BE2C (cell line): ENCODE measurements at places on chromosomes 12 and 14.

DNA sequence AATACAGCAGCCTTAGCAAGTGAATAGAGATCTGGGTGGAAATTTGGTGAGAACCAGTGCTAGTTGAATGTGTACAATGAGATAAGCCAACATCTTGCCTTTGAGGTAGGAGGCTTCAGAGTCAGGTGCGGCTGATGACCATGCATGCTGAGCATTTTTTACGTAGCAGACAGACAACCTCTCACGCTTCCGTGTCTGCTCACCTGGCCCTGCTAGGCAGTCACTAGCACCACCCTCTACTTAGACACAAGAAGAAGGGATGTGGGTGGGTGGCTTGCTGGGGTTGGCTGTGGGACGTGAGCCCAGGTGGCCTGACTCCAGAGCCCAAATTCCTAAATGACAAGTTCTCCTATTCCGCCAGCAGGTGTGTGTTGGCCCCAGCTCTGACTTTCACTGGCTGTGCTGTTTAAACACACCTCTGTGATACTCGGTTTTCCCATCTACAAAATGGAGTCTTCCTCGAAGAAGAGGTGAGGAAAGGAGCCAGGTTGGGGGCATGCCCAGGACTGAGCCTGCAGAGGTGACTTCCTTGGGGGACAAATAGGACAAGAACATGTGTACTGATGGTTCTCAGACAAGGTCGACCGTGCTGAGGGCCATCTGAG is 57.8 kb upstream of the BCL11B start:
- no peak for DNase-seq

- peak; percentile 69 for DNase-seq
These were observed at the start of gene RIMKLB for GRCh38 chr12:8697476-8698131. RIMKLB (plus strand) TSS chr12:8697991; CDS start chr12:8713867, 15,876 bp downstream.

DNA sequence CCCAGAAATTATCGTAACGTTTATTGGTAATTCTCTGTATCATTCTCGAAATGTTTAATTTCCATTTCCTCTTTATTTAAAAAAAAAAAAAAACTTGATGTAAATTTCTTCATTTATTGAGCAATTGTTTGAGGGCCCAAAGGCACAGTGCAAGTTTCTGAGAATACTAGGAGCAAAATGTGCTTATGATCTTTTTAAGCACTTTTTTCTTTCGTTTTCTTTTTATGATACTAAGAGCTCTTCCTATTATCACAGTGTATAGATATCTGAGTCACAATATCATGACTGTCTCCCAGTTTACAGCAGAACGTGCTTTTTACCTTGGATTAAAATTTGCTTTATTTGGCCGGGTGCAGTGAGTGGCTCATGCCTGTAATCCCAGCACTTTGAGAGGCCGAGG is 5.6 kb downstream of the ATP2A2 start:
- no peak for DNase-seq

DNA sequence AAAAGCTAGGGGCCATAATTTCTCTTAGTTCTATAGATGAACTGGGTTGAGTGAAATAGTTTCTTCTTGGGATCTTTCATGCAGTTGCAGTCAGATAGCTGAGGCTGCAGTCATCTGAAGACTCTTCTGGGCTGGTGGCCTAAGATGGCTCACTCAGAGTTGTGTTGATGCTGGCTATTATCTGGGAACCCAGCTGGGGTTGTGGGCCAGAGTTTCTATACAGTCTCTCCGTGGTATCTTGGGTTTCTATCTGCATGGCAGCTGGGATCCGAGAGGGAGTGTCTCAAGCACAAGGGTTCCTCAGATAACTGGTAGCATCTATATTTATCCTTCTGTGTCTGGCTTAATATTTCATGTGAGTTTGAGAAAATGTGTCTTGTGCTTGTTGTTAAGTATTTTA is 21.1 kb downstream of the AVPR1A start:
- DNase-seq: no peak

GRCh38 chr14:50697659-50698290 is 29.7 kb upstream of the SAV1 start:
- DNase-seq: no peak

DNA sequence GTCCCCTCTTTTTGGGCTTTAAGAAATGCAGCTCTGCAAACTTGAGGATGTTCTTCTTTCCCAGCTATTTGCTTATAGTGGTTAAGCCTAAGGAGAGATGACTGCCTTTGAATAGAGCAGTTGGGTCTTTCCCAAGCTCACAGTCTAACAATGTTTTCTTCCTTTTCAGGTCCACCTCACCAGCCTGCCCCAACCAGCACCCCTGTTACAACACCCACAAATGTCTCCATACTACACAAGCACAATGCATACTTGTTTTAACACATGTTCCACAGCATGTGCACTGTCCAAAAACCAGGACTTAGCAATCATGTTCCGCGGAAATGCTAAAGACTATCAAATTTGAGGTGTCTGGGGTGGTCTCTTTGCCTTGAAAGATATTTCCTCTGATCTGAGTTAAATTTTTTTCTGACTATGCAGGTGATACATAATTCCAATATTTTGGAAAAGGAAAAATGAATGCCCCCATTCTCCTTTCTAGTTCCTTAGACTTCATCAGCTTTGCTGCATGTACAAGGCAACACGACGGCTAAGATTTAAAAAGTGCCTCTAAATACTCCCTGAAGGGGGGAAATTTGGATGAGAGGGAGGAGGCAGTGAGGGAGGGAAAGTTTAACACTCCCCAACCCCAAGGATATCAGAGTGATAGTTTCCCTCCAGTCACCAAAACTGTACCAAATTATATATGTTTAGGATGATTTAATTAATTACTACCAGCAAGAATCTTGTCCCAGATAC is 6.6 kb upstream of the HOXC13 start:
- DNase-seq: no peak

- no peak for DNase-seq
These were observed 231.2 kb downstream of the CHST11 start for GRCh38 chr12:104687823-104688573.

- no peak for DNase-seq
These were observed 381.6 kb downstream of the DPF3 start for GRCh38 chr14:72512281-72512680.

- peak; percentile 22 for DNase-seq
These were observed 44.4 kb downstream of the GIT2 start for GRCh38 chr12:109951751-109952150.

GRCh38 chr12:64256166-64256800 is 34.2 kb upstream of the KICS2 start:
- DNase-seq: no peak

DNA sequence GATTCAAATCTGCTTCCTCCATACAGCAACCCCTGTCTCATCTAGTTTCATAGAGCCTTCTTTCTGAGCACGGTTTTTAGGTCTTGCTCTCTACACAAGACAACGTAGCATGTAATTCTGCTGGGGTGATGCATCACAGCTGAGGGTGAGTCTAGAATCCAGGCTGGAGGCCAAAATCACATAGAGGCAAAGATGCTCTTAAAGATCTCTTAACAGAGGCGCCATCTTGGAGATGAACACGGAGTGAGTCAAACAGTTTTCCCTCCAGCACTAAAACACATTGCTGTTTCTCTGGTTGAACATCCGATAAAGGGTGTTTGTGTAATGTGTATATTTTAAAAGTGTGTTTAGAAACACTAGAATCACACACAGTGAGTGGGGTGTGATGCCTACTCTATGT is 78.9 kb downstream of the NOS1 start:
- no peak for DNase-seq

DNA sequence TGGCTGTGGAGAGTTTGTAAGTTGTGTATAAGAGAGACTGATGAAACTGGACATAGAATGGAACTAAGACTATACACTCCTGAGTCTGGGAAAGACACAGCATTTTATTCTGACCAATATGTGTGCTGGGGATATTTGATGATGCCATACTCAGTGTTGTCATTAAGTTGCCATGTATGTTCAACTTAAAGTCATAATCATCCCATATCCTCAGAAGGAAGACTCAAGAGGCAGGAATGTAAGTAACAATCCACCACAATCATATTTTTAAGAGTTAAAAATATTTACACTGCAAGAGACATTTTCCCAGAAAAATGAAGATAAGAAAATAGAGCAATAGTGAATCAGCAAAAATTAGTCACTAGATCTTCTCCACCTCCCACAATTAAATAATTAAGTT is 120.1 kb downstream of the MDGA2 start:
- no peak for DNase-seq

DNA sequence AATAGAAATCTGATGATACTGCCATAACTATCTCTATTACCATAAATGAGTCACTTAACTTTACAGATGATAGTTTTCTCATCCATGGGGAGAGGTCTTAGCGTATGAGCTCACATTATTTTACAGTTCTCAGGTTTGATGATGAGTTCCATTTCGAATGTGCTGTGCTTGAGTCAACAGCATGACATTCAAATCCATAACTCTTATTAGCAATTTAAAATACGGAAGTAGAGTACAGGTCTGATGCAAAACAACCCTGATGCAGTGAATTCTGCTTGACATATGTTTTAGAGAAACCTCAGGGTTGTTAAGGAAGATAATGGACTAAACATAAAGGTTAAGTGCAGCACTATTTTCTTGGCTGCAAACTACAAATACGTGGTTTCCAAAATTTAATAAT is 30.0 kb downstream of the C14orf39 start:
- no peak for DNase-seq

DNA sequence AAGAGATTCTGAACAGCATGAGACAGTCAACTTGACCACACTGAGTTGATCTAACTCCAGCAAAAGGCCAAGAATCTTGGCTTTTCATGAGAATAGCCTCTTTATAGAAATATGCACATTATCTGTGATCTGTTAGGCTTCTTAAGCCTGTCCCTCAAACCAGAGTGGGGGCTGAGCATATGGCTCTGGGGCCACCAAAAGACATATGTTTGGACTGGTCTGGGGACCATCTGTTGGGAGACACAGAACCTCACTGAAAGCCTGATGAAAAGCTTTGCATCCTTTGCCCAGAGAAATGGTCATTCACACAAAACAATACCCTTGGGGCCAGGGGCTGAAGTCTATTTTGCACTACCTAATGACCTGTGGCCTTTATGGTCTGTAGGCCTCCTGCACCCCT is 165.3 kb upstream of the PRMT8 start:
- no peak for DNase-seq

GRCh38 chr12:12718853-12719252 is 1.7 kb downstream of the CDKN1B start:
- peak; percentile 24 for DNase-seq

- no peak for DNase-seq
These were observed 102.6 kb upstream of the MED13L start for GRCh38 chr12:116380108-116380507.

- no peak for DNase-seq
These were observed 1.9 kb downstream of the TMEM263 start for GRCh38 chr12:106957583-106957982.

DNA sequence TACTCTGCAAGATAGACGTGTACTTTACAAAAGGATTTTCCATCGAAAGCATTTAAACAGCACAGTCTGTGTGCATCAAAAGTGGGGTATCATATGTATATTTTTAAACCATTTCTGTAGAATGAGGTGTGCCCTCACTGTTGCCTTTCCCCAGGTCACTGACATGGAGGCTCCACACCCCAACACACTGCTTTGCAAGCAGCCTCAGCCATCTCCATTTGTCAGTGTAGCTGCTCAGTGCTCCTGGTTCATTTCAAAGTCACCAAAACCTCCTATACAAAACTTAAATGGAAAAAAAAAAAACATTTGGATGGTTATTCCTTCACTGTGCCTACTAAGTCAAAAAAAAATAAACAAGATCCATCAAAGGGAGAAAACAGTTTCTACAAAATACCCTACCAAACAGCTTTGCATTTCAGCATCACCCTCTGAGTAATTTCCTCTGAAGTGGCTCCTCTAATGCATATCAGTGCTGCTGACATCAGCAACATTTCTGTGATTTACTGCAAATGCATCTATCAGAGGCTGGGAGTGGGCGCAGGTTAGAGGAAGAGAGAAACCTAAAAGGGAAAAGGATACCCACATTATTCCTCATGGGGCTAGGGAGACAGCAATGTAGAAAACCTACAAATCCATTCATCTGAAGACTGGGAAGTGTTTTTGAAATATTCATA is 46.0 kb downstream of the KCNK10 start:
- no peak for DNase-seq

- no peak for DNase-seq
These were observed 125.9 kb upstream of the ATF1 start for GRCh38 chr12:50637870-50638481.

- no peak for DNase-seq
These were observed 12.6 kb downstream of the SLC25A29 start for GRCh38 chr14:100293497-100294212.

DNA sequence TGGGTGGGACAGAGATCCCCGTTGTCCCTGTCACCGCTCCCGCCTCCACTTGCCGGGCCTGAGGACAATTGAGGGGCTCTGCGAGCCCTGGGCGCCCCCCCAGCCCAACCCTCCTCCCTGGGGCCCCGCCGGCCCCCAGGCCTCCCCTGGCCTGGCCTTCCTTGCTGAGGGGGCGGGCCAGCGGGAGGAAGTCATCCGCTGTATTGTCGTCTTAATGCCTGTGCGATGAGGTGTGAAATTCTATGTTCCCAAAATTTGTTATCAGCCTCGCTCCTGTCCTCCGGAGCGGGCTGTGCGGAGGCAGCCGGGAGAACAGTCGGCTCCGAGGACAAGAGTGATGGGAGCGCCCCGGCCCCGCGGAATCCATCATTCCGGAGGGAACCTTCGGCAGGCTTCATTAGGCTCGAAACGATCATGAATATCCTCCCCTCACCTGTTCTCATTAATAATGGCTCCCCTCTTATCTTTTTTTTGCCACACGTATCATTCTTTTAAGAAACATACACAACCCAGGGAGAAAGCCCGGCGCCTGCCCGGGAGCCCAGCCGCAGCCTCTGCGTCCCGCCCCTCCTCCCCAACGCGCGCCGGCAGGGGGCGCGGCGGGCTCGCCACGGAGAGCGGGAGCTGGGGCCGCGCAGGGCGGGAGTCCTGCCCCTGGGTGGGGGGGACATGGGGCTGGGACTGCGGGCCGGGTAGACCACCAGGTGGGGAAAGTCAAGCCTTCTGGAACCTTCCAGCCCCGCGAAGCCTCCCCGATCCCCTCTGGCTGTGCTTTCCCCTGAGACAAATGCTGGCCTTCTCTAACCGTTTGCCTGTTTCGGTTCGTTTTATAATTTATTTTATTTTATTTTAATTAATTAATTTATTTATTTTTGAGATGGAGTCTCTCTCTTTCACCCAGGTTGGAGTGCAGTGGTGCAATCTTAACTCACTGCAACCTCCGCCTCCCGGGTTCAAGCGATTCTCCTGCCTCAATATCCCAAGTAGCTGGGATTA is 17.1 kb upstream of the DLK1 start:
- DNase-seq: no peak

- DNase-seq: no peak
These were observed 9.6 kb downstream of the ZDHHC22 start for GRCh38 chr14:77131871-77132486.
